Sciatic nerve (tissue), 2 donors: ENCODE measurements at places on chromosomes 11 and 22. TPM values are rescaled to one million over a fixed set of nuclear protein-coding genes. Genes with fewer than 3 reads are reported as not detected.

PTGDR2 gene
- 1.1 TPM for total RNA-seq

CSTPP1 gene
- 30.4 TPM for total RNA-seq

HBG2 gene
- 6.1 TPM for total RNA-seq

CRYBA4 gene
- not detected for total RNA-seq

OR6A2 gene
- 0.18 TPM for total RNA-seq

PLAAT2 gene
- total RNA-seq, result not detected

DBX1 gene
- total RNA-seq, result not detected

CLTCL1 gene
- total RNA-seq, result 14.2 TPM

CD151 gene
- total RNA-seq, result 263 TPM

APLNR gene
- total RNA-seq, result 12.7 TPM

UQCR10 gene
- 42.0 TPM for total RNA-seq

POU2AF1 gene
- 1.2 TPM for total RNA-seq

CBX6 gene
- total RNA-seq, result 83.5 TPM

TUT1 gene
- total RNA-seq, result 20.7 TPM

CSNK2A3 gene
- 2.1 TPM for total RNA-seq
